Right hindlimb (tissue), 1 donor: ENCODE measurements at places on chromosomes 5 and 9.

- DNase-seq, result no peak
Observed at GRCh38 chr9:116058421-116058820, 95.2 kb upstream of the PAPPA start.

DNA sequence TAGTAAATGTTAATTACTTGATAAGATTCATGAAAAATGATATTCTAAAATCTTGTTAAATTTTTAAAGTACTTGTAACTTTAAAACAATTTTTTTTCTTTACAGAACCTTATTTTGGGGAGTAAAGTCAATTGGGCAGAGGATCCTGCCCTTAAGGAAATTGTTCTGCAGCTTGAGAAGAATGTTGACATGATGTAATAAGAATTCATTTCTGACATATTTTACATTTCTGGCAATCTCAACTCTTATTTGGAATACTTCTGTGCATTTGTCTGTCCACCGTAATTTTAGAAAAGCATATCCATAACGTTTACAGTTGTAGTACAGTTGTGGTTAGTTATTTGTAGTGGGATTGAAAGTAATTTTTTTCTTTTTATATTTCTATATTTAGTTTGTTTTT lies 20.2 kb downstream of the CENPH start:
- no peak for DNase-seq

DNA sequence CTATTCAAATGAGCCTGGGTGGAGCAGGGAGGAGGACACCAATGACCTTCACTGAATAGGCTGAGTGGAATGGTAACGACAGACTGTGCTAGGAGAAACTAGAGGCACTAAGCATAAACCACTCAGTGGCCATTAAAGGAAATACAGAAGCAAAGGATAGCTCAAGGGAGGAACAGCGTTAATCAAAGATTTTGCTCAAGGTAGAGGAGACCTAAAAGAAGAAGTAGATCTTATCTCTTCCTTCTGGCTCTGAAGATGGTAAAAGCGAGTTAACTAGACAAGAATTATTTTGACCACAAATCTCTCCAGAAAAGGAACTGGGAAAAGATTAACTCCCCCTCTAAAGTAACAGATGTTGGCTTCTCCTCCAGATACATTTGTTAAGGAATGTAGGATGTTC lies 299.6 kb downstream of the EPB41L4A start:
- no peak for DNase-seq

DNA sequence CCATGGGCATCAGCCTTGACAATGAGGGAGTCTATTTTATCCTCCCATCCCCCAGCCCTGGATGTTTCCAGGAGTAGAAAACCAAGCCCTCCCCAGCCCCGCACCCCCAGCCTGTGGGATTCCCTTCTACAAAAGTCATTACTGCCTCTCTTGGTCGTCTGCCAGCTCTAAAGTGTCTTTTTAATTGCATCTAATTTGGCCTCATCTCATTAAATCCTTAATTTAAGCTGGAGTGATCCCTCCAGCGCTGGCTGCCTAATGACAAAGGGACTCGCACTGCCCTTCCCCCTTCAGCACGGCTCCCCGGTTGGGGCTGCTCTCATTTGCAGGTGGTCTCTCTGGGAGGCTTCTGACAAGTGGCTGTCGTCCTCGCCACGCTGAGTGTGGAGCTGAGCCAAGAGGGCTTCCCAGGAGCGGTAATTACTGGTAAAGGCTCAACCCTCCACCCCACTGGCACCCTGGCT lies 107.9 kb upstream of the ALDH1B1 start:
- DNase-seq, result no peak

- no peak for DNase-seq
Observed at GRCh38 chr5:132679717-132680380, 6.1 kb downstream of the IL4 start.

DNA sequence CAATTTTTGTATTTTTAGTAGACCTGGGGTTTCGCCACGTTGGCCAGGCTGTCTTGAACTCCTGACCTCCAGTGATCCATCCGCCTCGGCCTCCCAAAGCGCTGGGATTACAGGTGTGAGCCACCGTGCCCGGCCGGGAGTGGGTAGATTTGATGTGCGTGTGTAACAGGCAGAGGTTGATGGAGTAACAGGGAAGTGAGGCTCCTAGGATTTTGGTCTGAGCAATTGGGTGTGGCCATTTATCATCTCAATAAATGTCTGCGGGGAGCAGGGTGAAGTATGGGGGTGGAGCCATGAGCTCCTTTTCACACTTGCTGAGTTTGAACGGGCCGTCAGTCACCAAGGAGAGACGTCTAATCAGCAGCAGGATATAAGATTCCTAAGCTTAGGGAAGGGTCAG lies 1.2 kb upstream of the REXO4 start:
- no peak for DNase-seq

- no peak for DNase-seq
Observed at GRCh38 chr5:8869932-8870331, 675.9 kb downstream of the SEMA5A start.

DNA sequence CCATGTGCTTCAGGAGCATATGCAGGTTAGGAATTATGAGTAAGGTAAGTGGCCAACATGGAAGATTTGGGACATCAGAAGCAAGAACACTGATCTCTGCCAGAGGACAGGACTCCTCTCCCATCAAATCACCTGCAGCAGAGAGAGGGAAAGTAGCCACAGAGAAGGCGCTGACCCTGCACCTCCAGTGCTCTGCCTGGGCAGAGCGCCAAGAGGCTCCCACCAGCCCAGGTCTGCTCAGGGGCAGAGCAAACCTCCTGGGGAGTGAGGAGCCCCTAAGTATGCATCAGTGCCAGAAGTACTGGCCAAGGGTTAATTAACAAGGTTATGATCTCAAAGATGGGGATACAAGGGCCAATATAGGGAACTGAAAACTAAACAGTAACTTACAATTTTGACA lies 545.3 kb upstream of the TRPC7 start:
- DNase-seq, result no peak

GRCh38 chr5:33850100-33850594 lies 41.6 kb downstream of the ADAMTS12 start:
- DNase-seq, result no peak

DNA sequence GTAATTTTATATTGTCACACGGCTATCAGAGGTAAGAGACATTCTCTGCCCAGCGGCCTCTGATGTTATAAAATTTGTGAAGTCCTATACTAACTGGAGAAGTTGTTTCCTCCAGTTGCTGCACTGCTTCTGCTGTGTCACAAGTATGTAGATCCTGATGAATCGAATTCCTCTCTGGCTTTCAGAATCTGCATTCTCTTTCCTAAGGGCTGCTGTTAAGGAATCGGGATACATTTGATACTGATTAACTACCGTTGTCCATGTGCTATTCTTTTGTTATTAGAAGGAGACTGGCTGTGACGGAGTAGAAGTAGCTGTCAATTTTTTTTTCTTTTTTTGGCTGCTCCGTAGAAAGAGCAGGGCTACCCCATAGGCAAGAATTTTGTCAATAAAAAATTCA lies 81.7 kb upstream of the LRRC70 start:
- DNase-seq, result no peak

- DNase-seq, result peak; percentile 79
Observed at GRCh38 chr9:136122425-136123383, 4.0 kb upstream of the TMEM250 start.

DNA sequence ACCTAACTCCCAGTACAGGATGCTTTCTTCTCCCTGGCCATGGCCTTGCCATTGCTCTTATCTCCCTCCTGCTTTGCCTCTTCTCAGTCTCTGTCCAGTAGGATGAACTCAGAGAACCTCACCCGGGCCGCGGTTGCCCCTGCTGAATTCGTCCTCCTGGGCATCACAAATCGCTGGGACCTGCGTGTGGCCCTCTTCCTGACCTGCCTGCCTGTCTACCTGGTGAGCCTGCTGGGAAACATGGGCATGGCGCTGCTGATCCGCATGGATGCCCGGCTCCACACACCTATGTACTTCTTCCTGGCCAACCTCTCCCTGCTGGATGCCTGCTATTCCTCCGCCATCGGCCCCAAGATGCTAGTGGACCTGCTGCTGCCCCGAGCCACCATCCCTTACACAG lies at the start of gene OR5C1:
Gene OR5C1, plus strand, starts transcription at position 103 of the 400 bp plus-strand sequence. Its CDS starts 0 bp downstream, at position 103.
- no peak for DNase-seq

DNA sequence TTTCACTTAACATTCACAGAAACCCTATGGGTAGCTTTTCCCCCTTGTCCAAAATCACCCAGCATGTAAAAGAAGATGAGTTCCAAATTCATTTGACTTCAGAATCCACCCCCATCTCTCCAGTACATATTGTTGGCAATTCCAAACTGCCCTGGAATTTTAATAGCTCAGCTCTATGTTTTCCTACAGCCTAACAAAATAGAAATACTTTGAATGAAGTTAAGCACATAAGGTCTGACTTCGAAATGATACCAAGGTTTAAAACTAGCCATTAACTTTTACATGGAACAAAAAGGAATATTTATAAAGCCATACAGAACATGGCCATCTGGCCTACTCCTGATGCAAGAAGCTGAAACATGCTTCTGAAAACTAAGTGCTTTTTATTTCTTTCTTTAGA lies 634.3 kb downstream of the PDE4D start:
- DNase-seq, result no peak

DNA sequence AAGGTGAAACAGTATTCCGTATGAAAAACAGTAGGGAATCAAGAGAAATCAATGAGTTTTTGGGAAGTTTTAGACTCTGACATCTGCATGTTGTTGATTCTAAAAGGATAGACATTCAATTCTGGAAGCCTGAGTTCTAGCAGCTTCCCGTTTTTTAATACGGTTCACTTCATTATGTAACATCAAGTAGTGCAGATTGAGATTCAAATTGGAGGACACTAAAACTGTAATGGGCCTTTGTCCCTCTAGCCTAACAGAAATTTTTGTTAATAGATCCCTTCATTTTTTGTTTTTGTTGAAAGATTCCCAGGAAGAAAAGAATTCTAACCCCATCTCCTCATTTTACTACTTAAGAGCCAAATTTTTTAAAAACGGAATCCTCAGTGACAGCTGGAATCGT lies 384.6 kb downstream of the SH3GL2 start:
- DNase-seq, result no peak

DNA sequence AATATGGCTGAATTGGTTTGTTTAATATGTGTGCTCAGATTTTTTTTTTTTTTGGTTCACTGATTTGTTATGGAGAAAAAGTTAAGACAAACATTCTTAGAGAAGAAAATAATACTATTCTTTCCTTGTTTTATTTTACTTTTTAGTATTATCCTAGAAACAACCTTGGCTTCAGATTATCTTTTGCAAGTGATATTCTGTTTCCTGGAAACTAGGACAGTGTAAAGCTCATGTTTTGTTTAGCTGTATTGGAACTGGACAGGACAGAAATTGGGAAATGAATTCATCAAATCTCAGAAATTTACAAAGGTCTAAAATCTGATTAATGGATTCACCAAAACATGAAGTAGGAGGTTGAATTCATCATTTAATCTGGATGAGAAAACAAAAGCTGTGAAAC lies 130.5 kb downstream of the FBXL7 start:
- DNase-seq, result no peak

GRCh38 chr5:60763061-60763460 lies 63.1 kb upstream of the DEPDC1B start:
- no peak for DNase-seq

DNA sequence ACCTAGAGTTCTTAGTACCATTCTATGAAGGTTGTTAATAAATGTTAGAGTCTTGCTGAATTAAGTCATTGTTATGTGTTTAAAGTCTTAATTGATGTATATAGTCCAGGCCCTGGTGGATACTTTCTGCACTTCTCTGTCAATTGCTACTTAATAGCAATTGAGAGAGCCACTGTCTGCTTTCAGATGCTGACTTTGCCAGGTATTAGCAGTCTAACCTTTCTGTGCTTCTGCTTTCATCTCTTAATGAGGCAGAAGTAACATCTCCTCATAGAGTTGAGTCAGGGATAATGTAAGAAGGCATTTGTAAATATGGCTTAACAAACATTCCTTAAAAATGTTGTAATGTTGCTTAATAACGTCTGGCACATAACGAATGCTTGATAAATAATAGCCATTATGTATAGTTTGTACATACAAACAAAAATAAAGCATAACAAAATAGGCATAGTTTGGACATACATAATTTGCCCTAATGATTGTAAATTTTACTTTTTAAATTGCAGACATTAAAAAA lies 28.3 kb downstream of the RASGRF2 start:
- DNase-seq, result no peak

GRCh38 chr9:109166771-109167601 lies at the start of gene FRRS1L:
Gene FRRS1L, minus strand, starts transcription at chr9:109167249. Its CDS starts 111 bp downstream, at chr9:109167138.
- peak; percentile 49 for DNase-seq

GRCh38 chr5:127562252-127562651 lies 44.8 kb downstream of the PRRC1 start:
- DNase-seq, result peak; percentile 40

DNA sequence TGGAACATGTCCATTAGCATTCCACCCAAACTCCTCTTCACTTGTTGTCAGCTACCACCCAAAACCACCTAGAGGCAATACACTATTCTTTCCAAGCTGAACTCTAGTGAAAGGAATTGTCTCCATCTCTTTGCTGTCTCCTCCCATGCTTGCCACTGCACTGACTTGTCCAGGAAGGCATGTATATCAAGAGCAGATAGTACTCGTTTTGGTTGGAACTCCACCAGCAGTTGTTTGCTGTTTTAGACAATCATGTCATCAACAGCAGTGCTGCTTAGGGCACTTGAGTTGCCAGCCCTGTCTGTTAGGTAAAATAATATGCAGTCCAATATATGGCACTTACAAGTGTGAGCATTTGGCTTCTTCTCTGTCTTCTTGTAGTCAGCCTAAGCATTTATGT lies 80.0 kb upstream of the SAP30L start:
- no peak for DNase-seq

DNA sequence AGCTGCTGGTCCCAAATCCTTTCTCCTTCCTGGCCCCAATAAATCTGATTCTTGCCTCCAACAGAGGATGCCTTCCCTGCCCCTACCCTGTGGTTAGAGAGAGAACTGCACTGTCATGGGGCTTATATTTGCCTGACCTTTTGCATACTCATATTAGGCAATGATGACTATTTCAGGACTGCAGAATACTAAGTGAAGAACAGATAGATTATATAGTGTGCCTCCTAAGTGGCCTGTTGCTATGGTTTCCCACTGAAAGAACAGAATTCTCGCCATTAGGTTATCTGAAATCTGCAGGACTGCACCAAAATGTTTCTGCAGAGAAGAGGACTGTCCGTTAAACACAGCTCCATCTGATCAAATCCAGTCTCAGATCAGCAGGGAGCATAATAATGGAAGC lies 87.3 kb upstream of the CCNG1 start:
- DNase-seq, result no peak

DNA sequence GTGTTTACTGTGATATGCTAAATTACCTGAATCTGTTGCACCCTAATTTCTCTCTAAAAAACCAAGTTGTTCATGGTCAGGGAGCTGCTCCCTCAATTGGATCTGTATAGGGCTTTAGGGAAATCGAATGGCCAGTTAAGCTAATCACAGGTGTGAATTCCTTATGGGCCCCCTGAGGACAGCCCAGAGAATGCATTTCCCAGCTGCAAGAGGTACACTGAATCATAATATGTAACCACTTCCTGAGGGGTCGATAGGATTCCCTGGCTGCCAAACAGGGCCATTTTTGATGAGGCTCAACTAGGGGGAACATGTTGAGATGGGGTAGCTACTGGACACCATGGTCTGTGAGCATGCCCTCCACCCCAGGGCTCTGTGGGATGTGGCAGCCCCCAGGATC lies 478.6 kb downstream of the CCDC171 start:
- no peak for DNase-seq

GRCh38 chr5:87850843-87851242 lies 417.8 kb downstream of the TMEM161B start:
- DNase-seq, result no peak
